ENCODE measurements at places on chromosomes 5 and 9.

DNA sequence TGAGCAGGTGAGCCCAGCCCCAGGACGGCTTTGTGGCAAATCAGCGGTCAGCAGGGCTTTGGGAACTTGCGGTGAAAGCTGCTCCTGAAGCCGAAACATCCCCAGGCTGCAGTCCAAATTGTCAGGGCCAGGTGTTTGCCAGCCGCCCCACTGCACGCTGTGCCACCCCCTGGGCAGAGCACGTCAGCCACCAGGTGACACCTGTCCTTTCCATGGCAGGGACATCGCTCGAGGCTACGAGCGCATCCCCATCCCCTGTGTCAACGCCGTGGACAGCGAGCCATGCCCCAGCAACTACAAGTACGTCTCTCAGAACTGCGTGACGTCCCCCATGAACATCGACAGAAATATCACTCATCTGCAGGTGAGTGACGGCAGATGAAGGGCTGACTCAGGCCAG lies 64.4 kb upstream of the CACNA1B start:
- no peak for DNase-seq

DNA sequence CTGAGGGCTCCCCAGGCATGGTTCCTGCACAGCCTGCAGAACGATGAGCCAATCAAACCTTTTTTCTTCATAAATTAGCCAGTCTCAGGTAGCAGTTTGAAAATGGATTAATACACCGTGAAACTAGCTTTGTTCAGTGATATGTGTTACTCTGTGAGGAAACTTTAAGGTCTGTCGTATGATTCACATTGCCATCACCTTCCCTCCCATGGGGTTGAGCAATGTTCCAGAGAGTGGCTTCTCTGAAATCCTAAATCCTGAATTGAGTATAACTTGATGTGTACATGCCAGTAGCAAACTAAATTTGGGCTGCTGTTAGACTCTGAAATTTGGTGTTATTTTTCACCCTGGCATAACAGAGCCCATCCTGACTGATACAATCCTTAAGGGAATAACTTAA lies 866.4 kb upstream of the C9orf72 start:
- DNase-seq = no peak

- no peak for DNase-seq
Observed at GRCh38 chr5:179326122-179326927, 18.9 kb downstream of the ADAMTS2 start.

GRCh38 chr5:168370831-168371230 lies 79.4 kb downstream of the WWC1 start:
- no peak for DNase-seq

All from liver (tissue), 10 donors.